ENCODE measurements at places on chromosomes 6 and 20.

DNA sequence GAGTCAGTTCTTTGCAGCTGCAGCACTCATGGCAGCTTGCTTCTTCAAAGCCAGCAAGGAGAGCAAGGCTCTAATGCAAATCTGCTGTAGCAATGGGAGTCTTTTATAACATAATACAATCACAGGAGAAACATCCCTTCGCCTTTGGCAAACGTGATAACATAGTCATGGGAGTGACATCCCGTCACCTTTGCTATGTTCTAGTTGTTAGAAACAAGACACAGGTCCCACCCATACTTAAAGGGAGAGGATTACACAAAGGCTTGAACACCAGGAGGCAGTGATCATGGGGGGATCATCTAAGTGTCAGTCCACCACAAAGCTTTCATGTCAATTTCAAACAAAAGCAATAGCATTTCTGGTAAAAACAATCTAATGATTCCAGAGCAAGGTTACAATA is 40.1 kb upstream of the PHACTR2 start:
- DNase-seq: no peak

GRCh38 chr6:165715428-165715827 is 52.4 kb upstream of the PDE10A start:
- no peak for DNase-seq

DNA sequence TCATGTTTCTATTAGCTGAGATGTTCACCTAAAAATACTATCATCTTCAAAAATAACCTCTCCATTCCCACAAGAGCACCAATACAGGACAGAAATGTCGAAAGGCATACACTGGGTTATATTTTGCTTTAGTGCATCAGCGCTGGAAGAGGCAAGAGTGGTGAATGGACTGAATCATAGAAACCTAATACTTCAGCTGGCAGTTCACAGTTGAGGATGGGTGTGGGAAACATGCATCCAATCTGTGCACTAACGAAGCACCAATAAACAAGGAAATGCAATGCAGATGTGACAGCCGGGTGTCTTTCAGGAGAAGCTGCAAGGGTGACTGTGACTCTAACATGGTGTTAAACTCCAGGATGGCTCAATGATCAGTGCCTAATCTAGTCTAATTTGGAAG is 365.8 kb downstream of the ESR1 start:
- no peak for DNase-seq

GRCh38 chr6:114839019-114839418 is 496.2 kb upstream of the HS3ST5 start:
- no peak for DNase-seq

DNA sequence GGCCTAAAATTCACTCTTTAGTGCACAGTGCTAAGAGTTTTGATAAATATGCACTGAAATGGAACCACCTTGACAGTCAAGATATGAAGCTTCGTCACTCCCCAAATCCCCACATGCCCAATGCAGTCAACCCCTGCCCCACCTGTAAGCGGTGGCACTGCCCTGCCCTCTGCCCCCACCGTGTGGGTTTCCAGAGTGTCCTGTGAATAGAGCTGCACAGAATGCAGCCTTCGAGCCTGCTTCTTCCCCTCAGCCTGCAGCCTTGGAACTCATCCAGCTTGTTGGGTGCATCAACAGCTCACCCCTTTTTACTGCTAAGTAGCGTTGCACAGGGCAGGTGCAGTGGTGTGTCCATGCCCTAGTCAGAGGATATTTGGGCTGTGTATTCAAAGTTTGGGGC is 216.3 kb downstream of the SYNDIG1 start:
- DNase-seq: no peak

DNA sequence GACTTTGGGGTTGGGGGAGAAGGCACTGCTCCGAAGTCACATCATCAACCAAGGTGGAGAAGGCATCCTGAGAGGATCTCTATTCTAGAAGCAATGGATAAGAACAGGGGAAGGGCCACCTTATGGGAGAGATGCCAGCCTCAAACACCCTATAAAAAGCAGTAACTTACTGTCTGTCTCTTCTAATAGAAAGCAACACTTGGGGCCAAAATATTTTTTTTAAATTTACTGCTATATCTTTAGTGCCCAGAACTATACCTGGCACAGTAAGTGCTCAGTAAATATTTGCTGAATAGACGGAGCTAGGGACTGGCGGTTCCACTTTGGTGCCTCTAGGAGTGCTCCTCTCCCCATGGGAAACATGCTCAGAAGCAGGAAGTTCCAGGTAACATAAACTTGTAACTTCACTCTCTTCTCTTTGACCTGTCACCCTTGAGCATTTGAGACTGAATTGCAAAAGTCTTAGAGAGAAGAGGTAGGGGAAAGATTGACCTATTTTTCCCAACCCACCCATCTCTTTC is 807 bp upstream of the OTOR start:
- DNase-seq: no peak

- no peak for DNase-seq
Observed at GRCh38 chr6:139882977-139883728, 508.7 kb upstream of the CITED2 start.

DNA sequence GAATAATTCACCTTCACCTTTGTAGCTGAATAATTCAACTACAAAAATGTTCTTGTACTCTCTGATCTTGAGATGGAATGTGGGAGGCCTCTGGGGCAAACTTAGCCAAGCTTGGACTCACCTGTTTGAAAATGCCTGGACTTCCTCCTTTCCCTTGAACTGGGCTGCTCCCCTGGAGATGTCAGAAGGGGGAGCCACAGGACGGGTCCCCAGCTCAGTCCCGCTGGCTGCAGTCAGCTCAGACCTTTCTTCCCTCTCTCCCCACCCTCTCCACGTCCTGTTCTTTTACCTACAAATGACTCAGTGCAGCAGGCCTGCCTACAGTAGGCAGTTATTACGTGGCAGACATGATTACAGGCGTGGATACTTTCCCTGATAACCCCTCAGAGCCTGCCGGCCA is 131.5 kb upstream of the RALGAPA2 start:
- no peak for DNase-seq

- DNase-seq: no peak
Observed at GRCh38 chr6:169763881-169764280, 12.5 kb downstream of the ERMARD start.

GRCh38 chr6:31815025-31815838 is at the start of the genes HSPA1A and HSPA1L:
HSPA1A (plus strand) TSS chr6:31815543; CDS start chr6:31815757, 214 bp downstream.
HSPA1L (minus strand) TSS chr6:31815283; CDS start chr6:31811972, 3,311 bp downstream.
- DNase-seq: peak; percentile 58

DNA sequence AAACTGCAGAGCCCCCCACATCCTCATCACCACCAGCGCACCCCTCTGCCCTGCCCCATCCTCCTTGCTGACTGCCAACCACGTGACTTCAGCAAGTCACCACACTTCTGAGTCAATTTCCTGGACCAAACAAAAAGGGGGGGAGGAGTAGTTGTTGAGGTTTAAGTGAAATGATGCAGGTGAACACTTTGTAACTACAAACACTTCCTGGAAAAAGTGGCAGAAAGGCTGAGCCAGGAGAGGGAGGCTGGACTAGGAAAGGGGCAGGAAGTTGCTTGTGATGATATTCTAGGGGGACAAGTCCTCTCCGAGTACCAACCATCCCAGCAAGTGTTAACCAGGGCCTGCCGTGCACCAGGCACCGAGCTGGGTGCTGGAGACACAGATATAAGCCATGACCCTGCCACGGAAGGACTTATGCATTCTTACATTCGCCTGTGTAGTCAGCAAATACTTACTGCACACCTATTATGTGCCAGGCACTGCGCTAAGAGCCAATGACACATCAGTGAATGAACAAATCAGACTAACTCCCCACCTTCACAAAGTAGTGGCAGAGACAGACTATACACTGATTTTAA is 67.3 kb downstream of the PREX1 start:
- no peak for DNase-seq

GRCh38 chr20:1694672-1695071 is 37.1 kb upstream of the SIRPG start:
- no peak for DNase-seq

GRCh38 chr6:21496706-21497105 is 96.8 kb upstream of the SOX4 start:
- DNase-seq: no peak

- no peak for DNase-seq
Observed at GRCh38 chr6:18263418-18264218, 712 bp downstream of the DEK start.

DNA sequence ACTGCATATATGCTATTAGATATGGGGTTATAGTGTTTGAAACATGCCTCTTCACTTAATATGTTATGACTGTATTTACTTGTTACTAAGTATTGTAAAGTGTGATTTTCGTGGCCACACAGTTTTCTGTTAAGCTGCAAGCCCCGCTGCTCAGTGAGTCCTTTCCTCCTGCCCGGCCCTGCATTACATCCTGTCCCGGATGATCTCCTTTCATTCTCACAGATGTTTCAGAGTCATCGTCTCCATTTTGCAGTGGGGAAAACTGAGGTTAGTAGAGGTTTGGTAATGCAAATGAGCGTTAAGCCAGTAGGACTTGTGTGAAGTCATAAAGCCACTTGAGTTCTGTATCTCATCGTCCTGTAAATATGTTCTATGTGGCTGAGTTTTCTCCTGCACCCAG is 155.5 kb downstream of the CFAP61 start:
- no peak for DNase-seq

- no peak for DNase-seq
Observed at GRCh38 chr6:29763491-29764289, 40.5 kb downstream of the HLA-F start.

DNA sequence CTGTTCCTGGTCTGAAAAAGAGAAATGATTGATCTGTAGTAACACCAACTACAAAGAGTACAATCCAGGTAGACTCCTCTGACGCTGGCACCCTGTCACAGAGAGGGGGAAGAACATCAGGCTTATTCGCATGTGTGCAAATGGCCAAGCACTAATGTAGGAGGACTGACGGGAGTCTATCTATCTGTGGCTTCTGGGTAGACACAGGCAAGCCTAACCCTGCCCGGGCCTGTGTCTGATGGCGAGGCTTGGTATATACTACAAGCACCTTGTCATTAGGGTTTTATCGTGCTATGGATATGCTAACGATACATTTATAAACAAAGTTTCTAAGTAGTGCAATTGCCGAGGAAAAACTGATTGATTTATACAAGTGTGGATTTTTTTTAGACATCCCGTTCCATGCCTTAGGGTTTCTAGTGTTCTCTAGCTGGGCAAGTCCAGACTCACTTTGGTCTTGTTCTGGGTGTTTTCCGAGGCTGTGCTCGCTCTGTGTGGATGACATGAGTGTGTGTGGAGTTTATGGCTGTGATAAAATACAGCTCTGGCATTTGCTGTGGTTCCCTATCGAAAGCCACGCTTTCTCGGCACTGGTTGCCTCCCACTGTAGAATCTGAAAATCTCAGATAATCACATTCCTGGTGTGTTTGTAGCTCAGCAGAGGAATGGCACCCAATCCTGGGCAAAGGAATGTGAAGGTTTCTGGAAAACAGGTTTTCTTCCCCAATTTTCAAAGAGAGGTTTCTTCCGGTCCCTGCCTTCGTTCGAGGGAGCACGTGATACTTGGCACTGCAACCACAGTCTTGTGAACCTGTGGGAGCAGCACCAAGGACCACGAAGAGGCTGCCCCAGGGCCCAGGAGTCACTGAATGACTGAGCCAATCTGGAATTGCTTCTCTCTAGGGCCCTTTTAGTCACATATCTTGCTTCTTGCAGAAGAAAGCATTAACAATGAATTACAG is 67.5 kb upstream of the EDN1 start:
- DNase-seq: no peak

- DNase-seq: no peak
Observed at GRCh38 chr20:60090631-60091030, 132.4 kb downstream of the CDH26 start.

DNA sequence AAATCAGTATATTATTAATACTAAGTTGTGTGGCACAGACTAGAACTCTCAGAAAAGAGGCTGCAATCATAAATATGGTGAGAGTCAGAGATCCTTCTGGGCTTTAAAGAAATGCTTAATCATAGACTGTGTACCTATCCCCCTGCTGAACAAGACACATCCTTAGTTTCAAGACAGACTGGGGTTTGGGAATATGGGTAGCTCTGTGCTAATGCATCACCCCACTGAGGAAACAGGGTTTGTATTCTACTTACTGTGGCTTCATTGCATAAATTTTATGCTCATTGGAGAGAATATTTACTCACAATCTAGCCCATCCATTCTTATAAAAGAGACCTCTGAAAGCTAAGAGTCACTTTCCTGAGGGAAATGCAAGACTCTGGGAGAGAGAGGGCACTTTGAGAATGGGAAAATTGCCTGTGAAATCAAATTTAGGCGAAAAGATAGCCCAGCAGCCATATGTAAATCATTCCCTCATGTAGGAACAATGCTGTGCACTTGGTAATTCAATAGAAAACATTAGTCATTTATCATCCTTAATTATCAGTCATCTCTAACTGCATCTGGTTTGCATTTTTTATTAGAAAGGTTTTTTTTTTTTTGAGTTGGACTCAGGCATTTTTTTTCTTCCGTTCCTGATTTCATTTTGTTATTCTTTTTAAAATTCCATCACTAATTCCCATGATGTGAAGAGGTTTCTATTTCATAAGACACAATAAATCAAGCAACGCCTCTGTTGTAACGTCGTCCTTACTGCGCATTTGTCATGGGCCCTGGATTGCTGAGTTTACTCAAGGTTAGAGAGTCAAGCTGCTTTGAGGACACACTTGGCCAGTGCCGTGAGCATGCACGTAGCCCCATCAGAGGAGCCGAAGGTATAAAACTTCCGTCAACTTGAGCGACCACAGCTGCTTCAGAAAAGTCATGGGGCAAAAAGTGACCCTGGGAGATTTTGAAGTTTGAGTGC is 91.8 kb downstream of the TRMT11 start:
- no peak for DNase-seq

DNA sequence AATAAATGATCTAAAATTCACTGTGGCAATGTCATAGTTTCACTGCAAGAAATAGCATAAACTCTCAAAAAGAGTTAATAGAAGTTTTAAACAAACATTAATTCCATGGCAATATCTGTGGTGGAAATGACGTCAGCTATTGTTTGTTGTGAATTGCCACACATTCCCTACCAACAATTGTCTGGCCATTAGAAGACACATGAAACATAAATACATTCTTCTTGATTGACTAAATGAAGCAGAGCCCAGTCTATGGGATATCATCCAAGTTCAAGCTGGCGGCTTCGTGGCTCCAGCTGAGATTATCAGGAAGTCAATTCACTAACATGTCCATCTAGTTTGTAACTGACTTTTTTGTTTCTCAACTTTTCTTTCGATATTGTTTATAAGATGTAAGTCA is 369.0 kb downstream of the ARHGAP18 start:
- no peak for DNase-seq

DNA sequence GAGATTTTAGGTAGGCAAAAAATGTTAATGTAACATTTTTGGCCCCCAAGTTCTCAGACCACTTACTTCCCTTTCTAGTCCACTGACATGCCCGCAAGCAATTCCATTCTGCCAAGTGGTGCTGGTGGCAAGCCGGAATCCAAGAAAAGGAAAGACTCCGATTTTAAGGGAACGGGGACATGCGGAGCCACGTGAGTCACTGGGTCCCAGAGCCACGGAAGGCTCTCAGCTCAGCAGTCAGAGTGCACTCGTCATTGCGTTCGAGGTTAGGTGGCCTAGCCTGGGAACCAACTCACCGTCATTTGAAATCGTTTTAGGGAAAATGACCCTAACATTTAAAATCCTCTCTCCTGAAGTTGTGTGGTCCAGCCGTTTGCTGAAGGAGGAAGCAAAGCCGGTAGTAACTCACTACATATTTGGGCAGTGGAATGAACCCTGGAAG is 711 bp upstream of the SIRT5 start:
- DNase-seq: no peak

All from NCI-H2081 treated with DMSO at 0.1 percent for 48 hours (cell line).